Stimulated activated CD4-positive, alpha-beta T cell treated with anti-CD3 and anti-CD28 coated beads, Interleukin-1b, Interleukin-23, amount 100 ng/mL, for 48 hours (primary cell): ENCODE measurements at places on chromosomes 12 and 14.

GRCh38 chr12:109464642-109465351 is 12.3 kb downstream of the KCTD10 start:
- DNase-seq = no peak

- DNase-seq = no peak
These were observed 40.5 kb downstream of the DMAC2L start for GRCh38 chr14:50352584-50352983.

DNA sequence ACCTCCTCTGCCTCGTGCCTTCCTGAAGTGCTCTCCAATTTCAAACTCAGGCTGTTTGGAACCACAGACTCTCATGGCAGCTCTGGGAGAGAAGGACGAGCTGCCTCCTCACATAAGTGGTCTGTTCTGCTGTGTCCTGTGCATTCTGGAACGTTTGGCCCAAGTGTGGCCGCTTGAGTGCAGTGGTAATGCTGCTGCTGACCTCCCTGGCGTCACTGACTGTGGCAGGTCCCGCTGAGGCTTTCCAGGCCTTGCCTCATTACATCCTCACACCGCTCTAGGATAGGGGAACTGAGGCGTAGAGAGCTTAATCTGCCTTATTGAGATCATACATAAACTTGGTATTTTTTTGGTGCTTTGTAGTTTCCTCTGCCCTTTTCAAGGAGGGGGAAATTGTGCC is 14.2 kb downstream of the CCDC92 start:
- DNase-seq = no peak

DNA sequence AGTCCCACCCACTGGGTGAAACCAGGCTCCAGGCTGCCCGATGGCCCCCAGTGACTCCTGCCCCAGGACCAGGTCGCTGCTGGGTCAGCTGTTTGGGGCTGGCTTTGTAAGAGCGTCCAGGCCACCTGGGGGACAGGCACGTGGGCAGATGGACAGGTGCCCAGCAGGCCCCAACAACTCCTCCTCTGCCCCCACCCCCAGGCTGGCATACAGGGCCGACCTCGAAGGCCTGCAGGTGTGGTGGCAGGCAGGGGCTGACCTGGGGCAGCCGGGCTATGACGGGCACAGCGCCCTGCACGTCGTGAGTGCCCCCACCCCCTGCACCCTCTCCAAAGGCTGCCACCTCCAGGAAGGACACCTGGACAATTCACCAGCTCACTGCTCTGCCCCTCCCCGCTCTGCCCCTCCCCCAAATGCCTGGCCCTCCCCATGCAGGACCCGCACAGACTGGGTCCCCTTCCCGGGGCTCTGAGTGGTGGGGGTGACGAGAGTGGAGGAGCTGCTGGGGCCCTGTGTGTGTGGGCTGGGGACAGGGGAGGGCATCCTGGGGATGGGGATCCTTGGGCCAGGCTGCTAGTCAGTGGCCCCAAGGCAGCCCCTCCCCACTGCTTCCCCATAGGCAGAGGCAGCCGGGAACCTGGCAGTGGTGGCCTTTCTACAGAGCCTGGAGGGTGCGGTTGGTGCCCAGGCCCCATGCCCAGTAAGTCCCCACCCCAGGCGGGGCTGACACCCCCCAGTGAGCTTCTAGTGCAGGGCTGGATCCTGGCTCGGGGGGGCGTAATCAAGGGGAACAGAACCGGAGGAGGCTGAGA is 26.0 kb downstream of the ASPG start:
- DNase-seq = peak; percentile 1

DNA sequence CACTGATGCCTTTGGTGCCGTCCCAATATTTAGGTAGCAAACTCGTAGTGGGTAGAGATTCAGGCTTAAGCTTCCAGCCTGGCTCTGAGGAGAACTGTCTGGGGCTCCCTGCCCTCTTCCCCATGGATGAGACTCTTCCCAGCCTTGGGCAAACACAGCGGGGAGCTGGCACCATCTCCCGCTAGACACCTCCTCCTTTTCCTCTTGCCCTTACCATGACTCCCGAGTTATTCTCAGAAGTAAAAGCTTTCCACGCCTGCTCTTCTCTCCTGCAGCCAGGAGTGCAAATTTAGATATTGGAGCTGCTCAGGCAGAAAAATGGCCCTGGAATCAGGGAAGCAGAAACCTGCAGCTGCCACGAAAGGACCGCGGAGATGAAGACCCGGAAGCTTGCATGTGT is 45.6 kb upstream of the RBM19 start:
- no peak for DNase-seq

DNA sequence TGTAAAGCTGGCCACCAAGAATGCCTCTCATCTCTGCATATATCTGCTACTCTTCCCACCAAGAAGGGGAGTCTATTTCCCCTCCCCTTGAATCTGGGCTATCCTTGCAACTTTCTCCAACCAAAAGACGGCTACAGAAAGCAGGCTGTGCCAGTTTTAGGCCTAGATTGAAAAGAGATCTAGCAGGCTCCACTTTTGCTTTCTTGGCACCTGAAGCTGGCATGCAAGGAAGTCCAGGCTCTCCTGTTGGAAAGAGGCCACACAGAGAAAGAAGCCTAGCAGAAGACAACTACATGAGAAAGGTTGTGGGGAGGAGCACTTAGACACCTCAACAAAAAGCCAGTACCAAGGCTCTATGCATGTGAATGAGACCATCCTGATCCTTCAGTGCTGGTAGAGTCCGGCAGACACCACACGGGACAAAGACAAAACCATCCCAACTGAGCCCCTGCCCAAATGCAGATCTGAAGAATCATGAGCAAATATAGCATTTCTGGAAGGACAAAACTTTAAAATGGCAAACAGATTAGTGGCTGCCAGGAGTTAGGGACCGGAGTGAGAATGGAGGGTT is 68.0 kb downstream of the SPPL3 start:
- no peak for DNase-seq

- no peak for DNase-seq
These were observed 61.8 kb downstream of the PPFIBP1 start for GRCh38 chr12:27585739-27586265.

GRCh38 chr12:70508178-70508577 is 129.1 kb downstream of the PTPRB start:
- DNase-seq = no peak

DNA sequence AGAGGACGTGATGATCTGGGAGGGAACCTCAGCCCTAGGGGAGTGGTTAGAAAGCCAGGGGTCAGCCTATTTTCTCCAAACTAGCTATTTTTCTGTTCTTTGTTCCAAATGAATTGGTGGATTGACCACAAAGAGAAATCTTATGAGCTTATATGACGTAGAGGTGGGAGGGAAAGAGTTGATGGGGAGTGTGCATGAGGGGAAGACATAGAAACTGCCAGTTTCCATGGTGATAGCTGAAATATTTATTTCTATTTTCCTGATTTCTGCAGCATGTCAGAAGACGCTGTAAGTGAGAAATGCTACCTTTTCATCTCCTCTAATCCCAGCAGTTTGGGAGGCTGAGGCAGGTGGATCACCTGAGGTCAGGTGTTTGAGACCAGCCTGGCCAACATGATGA is 51.4 kb upstream of the CISTR start:
- DNase-seq = no peak

DNA sequence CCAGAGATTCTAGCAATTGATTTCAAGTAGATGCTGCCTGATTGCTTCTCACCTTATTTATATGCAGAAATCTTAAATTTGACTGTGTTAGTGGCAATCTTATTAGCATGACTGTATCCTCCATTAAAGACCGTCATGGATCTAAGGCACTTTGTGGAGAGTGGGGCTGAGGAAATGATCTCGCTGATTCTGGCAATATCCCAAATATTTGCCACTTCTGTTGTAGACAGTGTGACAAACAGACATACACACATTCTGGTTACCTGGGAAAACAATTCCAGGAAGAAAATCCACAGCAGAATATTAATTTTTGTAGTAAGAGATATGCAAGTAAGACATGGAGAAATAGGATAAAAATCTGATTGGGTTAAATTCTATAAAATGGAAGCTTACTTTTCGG is 269.0 kb upstream of the G2E3 start:
- DNase-seq = no peak

DNA sequence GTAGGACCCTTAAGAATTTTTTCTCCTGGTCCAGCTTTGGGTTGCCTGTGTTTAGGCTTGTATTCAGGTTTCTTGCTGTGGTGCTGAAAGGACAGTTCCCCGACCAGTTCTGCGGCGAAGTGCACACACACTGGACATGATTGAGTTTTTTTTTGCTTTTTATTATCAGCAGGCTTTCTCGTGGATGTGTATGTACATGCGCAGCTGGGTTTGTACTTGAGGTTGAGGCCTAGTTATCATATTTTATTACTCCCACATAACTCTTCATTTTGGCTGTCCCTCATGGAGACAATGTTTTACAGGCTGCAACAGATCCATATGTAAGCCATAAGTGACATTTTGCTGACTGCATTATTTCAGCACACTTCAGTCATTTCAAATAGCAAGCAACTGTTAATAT is 2.5 kb downstream of the SCN8A start:
- DNase-seq = no peak

GRCh38 chr12:117466677-117467362 is 105.4 kb upstream of the NOS1 start:
- DNase-seq = no peak

- DNase-seq = no peak
These were observed 829.5 kb upstream of the MDGA2 start for GRCh38 chr14:48504921-48505320.

DNA sequence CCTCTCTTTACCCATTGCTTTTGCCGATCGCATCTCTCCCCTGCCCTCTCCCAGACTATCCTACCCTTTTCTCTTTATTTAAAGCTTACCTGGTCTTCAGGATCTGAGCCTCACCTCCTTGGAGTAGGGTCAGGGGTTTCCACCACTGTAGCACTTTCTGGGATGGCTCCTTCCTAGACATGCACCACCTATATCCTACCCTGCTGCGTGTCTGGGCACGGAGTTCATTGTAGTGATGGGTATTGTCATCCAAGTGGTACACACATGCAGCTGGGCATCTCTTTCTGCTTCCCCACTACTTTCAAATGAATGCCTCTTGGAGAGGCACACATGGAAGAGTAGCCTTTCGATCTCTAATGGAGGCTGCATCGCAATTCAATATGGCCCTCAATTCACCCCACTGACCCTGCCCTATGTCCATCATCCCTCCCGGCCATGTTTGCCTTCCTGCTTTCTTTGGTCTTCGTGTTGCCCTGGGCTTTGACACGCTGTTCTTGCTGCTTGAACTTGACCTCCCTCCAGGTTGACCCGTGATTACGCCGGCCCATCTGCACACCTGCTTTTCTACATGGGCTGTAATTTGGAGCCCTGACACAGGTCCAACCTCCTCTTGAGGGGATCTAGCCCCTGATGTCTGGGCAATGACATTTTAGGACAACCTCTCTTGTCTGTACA is 10.9 kb downstream of the SERPINA11 start:
- no peak for DNase-seq

DNA sequence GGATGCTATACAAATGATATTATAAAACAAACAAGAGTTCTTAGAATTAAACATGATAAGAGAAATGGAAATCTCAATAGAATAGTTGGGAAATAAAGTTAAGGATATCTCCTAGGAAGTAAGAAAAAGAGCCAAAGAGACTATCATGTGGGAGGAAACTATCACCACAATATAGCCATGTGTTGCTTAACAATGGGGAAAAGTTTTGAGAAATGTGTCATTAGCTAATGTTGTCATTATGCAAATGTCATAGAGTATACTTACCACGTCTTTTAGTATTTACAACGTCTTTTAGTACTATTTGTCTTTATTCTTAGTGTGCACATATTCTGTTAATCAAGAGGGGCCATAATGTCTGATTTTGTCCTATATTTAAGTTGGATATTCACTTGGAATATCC is 58.7 kb downstream of the ZNF641 start:
- DNase-seq = no peak

- peak; percentile 84 for DNase-seq
These were observed 16.4 kb upstream of the SP7 start for GRCh38 chr12:53352331-53353256.

DNA sequence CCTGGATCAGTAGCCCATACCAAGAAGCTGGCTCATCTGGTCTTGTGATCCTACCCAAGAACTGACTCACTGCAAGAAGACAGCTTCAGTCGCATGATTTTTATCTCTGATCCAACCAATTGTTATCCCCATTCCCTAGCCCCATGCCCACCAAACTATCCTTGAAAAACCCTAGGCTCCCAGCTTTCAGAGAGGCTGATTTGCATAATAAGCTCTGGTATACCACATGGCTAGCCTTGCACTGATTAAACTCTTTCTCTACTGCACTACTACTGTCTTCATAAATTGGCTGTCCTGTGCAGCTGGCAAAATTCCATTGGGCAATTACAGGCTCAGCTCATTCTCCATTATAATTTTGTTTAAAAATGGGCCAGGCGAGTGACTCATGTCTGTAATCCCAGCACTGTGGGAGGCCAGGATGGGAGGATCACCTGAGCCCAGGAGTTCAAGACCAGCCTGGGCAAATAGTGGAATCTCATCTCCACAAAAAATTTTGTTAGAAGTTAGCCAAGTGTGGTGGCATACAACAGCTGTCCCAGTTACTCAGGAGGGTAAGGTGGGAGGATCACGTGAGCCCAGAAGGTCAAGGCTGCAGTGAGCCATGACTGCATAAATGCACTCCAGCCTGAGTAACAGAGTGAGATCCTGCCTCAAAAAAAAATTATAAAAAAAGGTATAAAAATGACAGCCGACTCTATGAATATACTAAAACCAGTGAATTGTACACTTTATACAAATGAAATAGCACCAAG is 76.7 kb upstream of the EIF5 start:
- no peak for DNase-seq

- no peak for DNase-seq
These were observed 24.2 kb downstream of the PARPBP start for GRCh38 chr12:102144221-102144620.

DNA sequence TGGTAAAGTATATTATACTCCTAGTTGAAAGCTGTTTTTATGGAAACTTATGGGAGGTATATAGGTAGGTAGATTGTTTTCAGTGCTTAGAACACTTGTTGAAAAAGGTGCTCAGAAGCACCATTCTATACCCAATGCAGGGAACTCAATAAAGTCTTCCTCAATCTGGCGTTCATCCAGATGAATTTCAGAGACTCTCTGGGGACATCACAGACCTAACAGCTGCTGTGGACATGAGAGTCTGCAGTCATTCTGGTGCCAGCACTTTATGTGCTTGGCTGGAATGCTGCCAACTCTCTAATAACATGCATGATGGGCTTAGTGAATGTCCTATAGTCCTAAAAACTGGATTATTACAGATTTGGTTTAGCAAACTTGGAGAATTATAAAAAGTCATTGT is 115.9 kb downstream of the NTN4 start:
- no peak for DNase-seq

DNA sequence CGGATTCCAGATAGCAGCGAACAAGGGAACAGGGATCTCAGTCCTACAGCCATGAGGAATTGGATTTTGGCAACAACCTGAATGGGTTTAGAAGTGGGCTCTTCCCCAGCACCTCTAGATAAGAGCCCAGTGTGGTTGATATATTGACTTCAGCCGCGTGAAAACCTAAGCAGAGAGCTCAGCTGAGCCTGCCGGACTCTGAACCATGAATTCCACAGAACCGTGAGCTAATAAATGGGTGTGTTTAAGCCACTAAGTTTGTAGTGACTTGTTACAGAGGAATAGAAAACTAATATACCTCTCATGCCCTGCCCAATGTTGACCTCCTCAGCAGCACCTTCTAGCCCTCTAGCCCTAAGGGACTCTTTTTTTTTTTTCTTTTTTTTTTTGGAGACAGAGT is 32.4 kb upstream of the TMED10 start:
- DNase-seq = no peak

- DNase-seq = no peak
These were observed 3.6 kb downstream of the ZNF839 start for GRCh38 chr14:102323102-102323501.
